ENCODE measurements at places on chromosomes 12 and 14.

DNA sequence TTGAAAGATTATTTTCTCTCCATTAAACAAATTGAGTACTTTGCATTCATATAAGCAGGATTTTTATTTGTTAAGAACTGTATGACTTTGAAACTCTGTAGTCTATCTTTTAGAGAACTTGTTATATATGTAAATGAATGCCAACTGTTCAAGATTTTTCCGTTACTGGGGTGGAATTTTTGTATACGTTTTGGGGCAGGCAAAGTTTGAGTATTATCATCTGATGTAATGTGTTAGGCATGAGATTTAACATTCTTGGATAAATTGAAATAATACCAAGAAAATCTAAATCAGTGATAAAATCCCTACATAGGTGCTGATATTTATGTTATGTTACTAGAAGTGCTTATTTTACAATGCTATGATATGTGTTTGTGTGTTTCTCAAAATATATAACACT lies 8.4 kb downstream of the CNOT2 start:
- no peak for DNase-seq

- DNase-seq, result no peak
These were observed 364.9 kb upstream of the GARIN6 start for GRCh38 chr12:99282624-99283023.

DNA sequence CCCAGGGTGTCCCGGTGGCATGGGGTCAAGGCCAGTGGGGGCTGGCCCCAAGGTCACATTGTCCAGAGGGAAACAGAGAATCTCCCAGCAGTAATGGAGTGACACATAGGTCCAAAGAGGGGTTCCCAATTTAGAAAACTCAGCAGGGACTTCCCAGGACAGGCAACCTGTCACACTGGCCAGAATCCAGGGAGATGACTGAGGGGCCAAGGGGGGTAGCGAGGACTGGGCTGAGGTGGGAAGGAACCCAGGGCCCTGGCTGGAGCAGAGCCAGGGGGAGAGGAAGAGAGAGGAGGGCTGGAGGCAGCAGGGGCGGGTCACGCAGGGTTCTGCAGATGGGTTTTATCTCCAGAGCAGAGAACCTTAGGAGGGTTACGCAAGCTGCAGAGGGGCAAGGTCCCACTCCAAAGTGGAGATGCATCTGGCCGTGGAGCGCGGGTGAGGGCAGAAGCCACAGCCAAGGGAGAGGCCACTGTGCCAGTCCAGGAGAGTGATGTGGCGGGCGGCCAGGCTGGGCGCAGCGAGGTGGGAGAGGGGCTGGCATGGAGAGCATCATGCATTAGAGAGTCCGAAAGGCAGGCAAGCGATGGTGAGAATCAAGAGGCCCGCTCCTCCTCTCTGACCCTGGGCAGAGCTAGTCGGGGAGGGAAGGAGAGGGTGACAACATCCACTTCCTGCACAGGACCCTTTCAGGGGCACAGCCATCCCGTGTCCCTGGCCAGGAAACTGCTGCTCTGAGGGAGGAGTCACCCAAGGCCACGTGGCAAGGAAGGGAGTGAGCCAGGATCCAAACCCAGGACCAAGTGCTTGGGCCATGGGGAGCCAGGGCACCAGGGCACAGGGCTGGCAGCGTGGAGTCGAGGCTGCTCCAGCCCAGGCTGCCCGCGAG lies 29.0 kb downstream of the NCOR2 start:
- DNase-seq, result no peak

DNA sequence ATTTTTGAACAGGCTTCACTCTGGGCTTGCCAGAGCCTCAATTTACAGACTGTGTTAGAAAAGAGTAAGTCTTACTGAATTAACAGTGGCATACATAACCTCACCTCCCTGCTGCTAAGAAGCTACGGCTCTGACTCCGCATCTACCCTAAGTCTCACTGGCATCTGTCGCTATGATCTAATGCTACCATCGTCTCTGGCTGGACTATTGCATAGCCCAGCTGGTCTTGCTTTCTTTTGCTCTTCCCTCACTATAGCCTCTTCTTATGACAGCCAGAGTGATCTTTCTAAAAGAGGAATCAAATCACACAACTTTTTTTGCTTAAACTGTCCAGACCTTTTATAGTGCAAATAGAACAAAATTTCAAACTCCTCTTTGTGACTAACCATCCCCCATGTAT lies 81.1 kb downstream of the SLC24A4 start:
- DNase-seq, result no peak

GRCh38 chr12:111168009-111168900 lies 200.6 kb downstream of the PHETA1 start:
- DNase-seq, result no peak

GRCh38 chr12:62401631-62402030 lies 65.0 kb upstream of the MON2 start:
- DNase-seq, result no peak

- no peak for DNase-seq
These were observed 39.8 kb downstream of the BAZ2A start for GRCh38 chr12:56590237-56590830.

- no peak for DNase-seq
These were observed 44.2 kb downstream of the LGMN start for GRCh38 chr14:92704036-92704804.

- DNase-seq, result no peak
These were observed 164.4 kb downstream of the FBXL14 start for GRCh38 chr12:1429980-1430379.

DNA sequence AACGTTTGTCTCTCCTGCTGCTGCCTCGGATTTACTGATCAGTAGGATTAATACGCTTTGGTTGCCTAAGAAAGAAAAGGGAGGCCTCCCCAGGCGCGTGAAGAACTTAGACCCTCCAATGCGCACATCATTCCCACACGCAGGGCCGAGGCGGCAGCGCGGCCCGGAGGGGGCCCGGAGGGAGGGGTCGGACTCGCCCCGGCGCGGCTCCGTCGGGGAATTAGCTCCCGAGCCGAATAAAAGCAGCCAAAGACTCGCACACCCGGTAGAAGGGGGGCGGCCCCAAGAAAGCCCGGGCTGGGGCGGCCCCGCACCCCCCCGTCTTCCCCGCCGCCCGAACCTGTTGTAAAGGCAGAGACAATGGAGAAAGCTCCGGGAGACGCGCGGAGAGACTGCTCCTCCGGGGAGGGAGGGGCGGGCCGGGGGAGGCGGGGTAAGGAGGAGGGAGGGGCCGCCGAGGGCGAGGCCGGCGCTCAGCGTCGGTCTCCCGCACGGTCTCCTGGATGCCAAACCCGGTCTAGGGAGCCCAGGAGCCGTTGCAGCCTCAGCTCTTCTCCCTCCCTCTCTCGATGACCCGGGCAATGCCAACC lies at the start of gene NELL2:
Gene NELL2 (minus strand): TSS at position 362 of the 590 bp plus-strand sequence. CDS start 446 bp downstream, outside the sequence.
- DNase-seq, result peak; percentile 58

- no peak for DNase-seq
These were observed 583.5 kb upstream of the TBX3 start for GRCh38 chr12:115267464-115267863.

DNA sequence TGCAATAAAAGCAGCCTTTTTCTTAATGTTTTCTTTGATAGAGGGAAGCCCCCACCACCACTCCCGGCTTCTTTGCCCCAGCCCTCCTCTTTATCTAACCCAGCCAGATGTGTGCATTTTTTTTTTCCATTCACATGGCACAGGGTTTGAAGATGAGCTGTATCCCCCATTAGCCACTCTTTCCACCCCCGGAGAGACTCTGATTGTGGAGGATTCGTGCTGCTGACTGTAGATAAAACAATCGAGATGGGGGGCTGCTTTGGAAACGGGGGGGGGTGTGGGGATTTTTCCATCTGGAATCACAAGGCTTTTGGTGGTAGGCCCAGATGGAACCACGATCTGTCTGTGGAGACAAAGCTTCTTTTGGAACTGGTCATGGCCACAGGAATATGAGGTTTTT lies 46.2 kb upstream of the VASH1 start:
- DNase-seq, result no peak

DNA sequence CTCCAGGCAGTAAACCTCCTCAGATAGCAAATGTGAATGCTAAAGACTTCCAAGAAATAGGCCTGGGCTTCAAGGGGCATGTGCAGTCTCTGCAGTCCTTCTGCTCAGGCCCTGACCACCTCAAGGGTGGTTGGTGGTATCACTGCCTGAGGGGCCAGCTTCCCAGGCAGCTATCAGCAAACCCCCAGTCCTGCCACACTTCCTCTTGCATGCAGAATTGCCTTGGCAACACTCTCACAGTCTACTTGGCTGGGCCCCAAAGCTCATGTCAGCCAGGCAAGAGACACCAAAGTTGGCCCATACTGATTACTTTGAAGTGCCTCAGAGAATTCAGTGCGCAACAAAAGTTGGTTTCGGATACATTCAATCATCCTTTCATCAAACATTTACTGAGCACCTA lies 3.5 kb upstream of the ASB8 start:
- DNase-seq, result no peak

DNA sequence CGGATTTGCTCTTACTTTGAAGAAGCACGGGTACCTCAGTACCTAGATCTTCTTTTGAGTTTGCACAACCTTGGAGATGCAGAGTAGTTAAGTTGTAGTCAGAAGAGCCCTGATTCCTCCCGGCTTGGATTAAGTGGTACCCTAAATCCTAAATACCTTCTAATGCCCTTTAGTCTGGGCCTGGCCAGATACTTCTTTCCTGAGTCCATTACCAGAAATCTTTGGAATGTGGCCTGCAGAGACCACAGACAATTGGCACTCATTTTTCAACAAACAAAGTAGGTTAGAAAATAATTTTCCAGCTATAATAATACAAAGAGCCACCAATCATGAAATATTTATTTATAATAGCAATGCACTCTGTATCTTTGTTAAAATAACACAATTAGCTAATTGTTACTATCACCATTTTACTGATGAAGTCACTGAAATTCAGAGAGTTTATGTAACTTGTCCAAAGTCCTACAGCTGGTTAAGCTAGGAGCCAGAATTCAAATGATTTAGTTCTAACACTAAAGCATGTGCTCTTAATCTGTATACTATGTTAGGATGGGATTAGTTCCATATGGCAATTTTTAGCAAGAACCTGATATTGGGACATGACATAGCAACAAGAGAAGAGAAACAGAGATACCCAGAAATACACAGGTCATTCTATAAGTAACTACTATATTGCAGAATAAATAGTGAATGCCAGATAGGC lies 132.1 kb upstream of the PDZRN4 start:
- no peak for DNase-seq

DNA sequence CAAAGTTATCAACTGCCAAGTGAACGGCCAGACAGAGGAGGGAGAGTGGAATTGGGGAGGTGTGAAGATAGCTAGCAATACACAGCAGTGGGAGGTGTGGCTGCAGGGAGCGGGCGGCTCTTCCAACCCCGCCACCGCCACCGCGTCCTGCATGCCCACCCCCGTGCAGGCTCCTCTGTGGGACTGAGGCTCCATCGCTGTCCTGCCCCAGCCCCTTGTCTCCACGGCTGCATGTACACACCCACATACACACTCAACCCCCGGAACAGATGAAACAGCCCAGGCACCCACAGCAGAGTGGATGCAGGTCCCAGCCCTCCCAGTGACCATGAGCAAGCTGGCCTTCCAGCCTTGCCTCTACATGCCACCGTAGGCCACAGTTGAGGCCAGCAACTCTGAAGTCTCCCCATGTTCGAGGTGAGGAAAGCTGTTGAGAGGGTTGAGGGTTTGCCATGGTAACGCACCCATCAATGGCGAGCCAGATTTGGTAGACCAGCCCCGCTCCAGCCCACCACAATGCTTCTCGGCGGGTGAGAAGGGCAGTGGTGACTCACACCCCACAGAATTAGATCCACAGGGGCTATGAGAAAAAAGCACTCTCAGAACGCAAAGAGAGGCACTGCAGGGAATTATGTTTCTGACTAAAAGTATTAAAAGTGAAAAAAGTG lies 39.3 kb downstream of the PITPNM2 start:
- no peak for DNase-seq

DNA sequence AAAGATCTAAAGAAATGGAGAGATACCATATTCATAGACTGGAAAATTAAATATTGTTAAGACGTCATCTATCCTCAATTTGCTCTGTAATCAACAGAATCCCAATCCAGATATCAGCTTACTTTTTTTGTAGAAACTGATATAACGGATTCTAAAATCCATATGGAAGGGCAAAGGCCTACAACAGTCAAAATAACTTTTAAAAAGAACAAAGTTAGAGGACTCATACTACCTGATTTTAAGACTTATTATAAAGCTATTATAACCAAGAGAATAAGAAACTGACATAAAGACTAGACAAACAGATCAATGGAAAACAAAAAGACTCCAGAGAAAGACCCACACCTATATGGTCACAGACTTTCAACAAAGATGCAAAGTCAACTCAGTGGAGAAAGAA lies 6.0 kb downstream of the DDX24 start:
- DNase-seq, result no peak

GRCh38 chr12:128637642-128638606 lies 185.8 kb downstream of the SLC15A4 start:
- no peak for DNase-seq

DNA sequence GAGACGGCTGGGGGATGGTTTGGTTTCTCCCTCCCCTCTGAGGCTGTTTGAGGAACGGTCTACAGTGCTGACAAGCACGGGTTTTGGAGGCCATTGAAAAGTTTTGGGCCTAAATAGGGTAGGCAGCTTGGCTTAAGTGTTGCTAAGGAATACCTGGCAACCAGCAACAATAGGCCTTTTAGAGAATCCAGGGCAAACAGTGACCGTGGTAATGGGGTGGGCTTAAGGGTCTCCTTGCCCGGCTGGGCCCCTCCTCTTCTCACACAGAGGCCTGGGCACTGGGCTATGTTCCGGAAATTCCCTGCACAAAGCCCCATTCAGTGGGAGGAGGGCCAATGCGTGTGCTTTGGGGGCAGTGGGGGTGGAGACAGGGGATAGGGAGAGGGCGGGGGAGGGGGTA lies 55.4 kb downstream of the ASCL1 start:
- DNase-seq, result no peak

GRCh38 chr14:39368261-39368959 lies 63.8 kb downstream of the FBXO33 start:
- DNase-seq, result no peak

DNA sequence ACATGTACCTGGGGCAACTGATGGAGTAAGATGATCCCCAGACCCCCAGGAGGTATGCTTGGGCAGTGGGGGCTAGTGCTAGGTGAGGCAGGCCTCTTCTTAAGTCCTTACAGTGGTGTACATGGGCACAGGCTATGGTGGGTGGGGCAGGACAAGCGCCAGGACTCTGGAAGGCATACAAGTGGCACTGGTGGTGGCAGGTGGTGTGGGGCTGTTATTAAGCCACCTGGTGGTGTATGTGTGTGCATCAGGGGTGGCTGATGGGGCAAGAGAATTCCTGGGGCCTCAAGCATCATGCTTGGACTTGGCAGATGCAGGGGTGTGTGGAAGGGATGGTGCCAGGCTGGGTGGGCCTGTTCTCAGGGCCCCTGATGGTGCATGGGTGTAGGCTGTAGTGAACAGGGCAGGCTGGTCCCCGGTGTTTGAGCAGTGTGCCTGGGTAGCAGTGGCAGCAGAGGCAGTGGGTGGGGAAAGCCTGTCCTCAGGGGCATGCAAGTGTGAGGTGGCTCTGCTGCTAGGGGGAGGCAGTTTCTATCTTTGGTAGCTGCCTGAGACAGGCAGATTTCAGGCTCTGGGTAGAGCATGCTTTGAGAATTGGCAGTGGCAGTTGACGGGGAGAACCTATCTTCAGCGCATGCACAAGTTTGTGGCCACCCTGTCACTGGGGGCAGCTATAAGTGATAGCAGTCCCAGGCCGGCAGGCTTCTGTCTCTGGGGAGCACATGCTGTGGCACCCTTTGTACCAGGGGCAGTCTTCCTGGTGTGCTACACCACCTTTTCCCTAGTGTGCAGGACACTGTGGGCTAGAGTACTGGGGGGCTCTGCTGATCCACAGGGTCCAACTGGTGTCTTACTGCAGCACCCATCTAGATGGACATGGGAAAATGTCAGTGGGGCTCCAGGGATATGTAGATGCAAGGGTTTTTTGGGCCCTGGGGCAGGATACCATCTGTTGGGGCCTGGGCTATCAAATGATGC lies 52.6 kb upstream of the ABCD2 start:
- DNase-seq, result no peak

All from stimulated activated CD4-positive, alpha-beta T cell treated with anti-CD3 and anti-CD28 coated beads, TNF-alpha, amount 100 ng/mL, for 4 hours (primary cell).